Stimulated activated CD4-positive, alpha-beta T cell treated with anti-CD3 and anti-CD28 coated beads, Interleukin-1b, Interleukin-23, amount 100 ng/mL, for 1 hour (primary cell): ENCODE measurements at places on chromosomes 7 and 10.

DNA sequence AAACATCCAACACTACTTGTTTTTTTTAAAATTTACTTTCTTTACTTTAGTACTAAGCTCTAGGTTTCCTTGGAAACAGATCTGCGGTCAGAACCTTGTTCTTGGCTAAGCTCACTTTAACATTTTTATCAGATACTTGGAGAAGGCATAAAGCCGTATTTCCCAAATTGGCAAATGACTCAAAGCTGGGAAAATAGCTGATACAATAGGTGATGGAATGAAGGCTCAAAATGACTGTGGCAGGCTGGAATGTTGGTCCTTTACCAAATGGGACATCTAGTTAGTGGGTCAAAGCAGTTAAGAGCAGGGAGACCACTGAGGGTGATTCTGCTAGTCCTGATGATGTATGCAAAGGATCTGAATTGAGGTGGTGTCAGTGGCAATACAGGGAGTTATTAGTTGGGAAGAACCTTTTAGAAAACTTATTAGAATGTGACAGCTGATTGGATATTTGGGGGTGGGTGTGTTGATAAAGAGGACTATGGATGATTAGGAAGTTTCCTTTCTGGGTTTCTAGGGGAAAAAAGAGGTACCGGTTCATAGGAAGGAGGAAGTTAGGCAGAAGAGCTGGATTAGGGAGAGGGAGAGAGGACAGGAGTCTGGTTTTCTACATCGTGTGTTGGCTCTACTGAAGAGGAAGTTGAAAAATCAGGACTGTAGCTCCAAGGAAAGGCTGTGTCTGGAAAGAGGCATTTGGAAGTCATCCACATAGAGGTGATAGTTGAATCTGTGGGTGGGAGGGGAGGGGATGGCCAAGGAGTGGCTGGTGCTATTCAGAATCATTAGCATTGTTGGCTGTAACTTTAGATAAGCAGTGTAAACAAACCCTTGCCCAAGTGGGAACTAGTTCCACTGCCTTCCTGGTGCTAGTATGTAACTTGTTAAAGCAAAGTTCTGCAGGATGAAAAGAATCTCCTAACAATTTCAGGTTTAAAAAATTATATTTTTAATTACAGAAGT is 13.1 kb downstream of the PLCE1 start:
- DNase-seq, result no peak

DNA sequence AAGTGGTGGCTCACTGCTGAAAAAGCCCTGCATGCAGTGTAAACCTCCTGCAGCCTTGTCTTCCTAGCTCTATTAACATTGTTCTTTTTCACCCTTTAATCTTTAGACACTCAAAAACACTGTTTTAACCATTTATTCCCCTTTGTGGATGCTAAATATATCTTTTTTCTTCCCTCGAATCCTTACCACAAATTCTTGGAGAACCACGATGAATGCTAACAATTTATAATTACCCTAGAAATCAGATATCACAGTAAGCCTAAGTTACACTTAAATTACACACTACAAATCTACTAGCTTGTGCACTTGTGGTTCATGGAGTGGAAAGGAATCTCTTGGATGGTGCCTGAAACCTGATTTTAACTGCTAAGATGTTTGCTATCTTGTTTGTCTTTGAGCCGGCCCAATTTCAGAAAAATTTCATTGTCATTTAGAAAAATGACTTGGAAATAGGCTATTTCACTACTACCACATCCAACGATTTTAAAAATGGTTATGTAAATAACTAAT is 125.1 kb upstream of the NOBOX start:
- DNase-seq, result no peak

DNA sequence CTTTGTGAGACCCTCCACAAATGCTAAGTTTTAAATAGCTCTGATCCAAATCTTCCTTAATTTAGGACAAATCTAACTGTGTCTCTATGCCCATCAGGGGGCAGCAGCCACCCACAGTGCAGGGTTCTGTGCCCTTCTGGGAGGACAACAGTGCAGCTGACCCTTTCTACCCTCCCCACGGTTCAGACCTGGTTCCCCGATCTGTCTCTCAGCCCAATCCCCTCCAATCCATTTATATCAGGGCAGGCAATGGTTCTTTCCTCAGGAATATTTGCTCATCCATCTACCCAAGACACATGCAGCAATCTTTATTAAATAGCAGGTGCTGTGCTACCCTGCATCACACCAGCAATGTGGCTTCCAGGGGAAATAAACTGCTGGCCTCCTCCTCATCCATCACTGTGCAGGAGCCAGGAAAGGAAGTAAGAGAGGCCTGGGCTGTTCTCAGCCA is 4.0 kb upstream of the RBM28 start:
- no peak for DNase-seq

GRCh38 chr10:78875932-78876331 is 192.8 kb upstream of the ZMIZ1 start:
- DNase-seq, result no peak

DNA sequence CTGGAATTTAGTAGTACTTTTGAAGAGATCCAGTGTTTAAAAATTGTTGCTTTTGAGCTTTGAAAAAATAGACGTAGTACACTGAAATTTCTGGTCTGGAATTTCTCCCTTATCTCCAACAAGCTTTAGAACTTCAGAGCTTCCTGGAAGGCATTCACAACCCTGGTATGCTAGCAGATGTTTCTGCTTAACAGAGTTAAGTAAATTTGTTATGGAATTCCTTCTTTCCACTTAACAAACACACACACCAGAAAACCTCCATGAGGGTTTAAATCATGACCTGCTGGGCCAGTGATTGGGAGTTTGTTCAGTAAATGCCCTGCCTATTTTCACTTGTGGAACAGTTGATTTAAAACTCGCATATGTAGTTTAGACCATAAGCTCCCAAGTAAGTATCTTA is 13.7 kb downstream of the ASB15 start:
- no peak for DNase-seq

GRCh38 chr10:27986821-27987220 is 12.1 kb downstream of the ODAD2 start:
- no peak for DNase-seq

GRCh38 chr10:11345224-11346054 is 266.0 kb downstream of the USP6NL start:
- no peak for DNase-seq

GRCh38 chr7:143369678-143370651 is 7.5 kb upstream of the FAM131B start:
- DNase-seq, result no peak

DNA sequence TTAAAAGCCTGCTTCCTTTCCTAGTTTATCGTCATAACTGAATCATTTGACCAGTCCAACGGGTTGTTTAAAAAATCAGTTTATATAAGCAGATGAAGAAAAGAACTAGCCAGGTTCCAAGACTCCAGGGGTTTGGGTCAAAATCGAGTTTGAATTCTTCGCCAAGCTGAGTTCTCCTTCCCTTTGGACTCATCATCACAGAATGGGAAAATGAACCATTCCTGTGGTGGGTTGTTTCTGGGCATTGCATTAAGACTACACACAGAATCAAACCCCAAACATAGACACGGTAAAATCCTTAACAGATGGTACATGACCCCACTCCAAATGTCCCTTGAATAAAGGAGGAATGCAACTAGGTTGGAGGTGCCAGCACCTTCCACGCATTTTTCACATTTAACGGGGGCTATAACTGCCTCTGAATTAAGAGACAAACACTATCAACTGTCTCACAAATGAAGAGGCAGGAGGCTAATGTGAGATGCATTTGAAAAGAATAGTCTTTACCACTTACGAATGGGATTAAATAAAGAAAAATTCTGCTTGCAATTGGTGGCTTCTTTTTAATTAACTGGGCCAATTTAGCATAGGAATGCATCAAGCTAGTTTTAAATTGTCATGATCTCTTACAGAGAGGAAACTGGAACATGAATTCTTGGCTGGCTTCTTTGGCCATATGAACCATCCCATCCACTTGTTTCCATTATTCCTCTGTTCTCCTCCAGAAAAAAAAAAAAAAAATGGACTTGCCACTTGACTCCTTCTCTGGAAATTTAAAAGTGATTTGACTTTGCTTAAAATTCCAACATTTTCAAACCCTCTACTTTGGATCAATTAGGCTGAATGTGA is 61.1 kb downstream of the CHST15 start:
- DNase-seq, result no peak

GRCh38 chr10:101451667-101452069 is 97.7 kb downstream of the BTRC start:
- no peak for DNase-seq

DNA sequence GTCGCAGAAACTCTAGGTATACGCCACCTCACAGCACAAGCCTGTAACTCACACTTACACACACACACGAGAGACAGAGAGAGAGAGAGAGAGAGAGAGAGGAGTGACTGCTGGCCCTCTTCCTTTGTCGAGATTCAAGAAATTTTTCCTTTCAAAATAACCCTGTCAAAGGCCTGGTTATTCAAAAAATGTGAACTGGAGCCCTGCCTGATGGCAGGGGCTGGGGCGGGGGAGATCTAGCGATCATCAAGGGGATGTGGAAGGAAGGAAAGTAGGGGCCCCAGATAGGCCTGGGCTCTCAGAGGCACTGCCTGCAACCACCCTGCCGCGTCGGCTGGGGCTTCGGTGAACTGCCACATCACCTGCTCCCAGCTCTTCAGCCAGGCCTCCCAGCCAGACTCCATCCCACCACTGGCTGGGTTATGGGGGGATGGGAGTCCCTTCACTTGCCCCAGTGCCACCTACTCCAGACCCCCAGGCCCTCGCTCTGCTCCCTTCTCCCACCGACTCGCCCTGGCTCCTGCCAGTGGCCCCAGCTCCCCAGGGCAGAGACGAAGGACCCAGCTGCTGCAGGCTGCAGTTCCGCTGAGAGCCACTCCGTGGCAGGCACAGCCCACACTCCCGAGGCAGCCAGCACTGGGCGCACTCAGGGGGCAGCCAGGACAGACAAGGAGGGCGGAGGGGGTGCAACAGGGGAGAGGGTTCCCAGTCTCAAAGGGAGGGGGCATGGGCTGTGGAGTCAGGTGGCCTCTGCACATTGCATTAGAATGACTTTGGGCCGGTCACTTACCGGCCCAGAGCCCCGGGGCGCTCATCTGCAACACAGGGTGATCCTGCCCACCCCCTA is 15.3 kb downstream of the KCNH2 start:
- DNase-seq, result peak; percentile 35

DNA sequence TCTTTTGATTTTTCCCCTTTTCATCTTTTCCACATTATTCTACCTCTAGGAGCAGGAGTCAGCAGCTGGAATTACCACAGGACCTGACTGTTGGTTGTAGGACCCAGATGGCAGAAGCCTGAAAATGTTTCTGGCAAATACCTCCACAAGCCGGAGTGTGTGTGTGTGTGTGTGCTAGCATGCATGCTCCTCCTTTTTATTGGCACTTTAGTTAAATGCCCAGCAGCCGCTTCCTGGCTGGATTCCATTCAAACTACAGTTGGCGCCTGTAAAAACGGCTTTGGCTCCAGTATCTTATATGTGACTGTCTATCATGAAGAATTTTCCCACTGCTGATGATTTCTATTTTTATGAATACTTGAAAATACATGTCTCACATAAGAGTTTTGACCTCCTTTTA is 319.7 kb upstream of the SP4 start:
- DNase-seq, result no peak

GRCh38 chr10:92354587-92354986 is 63.6 kb downstream of the MARCHF5 start:
- DNase-seq, result no peak

DNA sequence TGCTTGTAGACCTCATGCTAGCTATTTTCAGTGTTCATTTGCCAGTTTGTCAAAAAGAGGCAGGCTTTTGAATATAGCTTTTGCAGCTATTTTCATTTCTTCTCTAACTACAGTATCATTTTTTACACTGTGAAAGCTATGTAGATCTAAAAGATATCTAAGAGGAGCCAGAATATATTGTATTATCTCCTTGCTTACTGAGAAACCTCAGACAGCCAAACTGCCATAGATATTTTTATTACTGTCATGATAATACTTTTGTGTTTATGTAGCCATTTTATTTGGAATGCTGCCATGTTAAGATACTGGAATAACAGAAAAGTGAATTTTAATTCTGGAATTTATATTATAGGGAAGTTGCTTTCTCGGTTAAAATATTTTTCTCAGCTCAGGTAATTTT is 37.2 kb downstream of the ANKIB1 start:
- no peak for DNase-seq

DNA sequence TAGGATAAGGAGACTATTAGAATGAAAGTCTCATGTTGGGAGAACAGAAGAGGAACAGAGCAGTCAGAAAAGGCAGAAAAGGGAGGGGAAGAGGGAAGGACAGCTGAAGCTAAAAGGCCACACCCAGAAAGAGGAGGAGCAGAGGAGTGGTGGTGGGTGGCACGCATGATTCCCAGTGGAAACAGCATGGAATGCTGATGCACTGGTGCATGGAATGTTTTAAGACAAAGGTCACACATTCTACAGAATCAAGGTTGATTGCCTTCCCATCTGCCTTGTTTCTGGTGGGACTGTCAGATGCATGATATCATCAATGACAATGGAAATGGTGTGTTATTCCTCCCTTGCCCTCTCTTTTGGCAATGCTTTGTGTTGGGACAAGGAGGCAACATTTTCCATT is 285.4 kb upstream of the MKI67 start:
- DNase-seq, result no peak

DNA sequence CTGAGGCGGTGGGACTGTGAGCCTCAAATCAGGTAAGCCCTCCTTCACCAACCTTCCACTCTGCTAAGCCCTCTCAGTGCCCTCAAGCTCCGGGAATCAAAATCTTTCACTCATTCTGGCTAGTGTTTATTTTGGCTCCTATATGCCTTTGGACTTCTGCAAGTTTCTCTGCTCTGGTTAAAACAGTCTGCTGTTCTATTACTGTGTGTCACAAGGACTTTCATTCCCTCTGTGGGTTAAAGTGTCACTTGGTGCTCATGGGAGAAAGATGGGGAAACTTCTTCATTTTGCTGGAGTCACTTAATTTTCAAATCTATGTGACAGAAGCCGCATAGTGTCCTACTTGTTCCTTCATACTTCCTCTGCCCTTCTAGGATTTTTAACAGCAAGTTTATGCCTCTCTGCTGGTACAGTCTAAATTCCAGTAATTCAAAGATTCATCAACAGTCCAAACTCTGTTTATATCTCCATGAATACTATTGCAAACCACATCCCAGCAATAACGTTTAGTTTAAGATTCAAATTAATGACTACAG is 61.3 kb downstream of the CD36 start:
- DNase-seq, result no peak

- no peak for DNase-seq
Observed at GRCh38 chr7:104936546-104936945, 77.5 kb upstream of the KMT2E start.

DNA sequence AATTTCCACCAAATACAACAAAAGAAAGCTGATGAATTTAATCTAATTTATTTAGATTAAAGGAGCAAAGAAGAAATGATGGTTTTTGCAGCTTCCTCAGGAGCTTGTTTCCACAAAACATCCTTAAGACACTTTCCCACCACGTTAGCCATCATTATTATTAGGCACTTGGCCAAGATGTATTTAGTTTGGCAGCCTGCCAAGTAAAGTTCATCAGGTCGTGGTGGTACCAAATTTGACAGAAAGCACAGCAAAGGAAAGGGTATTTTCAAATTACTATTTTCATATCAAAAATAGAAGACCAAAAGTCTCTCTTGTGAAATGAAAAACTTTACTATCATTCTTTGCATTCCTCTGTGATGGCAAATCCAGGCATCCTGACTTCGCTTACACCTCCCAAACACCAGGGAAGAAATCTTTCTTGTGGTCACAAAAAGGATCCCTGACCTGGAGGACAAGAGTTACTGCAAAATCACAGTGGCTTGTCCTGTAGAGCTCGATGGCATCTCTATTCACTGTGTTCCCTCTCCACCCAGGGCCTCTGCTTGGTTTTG is 123.1 kb upstream of the INHBA start:
- DNase-seq, result no peak
